MCF 10A (cell line): ENCODE measurements at places on chromosomes 2 and 18. TPM values are rescaled to one million over a fixed set of nuclear protein-coding genes. Genes with fewer than 3 reads are reported as not detected.

The GNLY gene
- not detected in 2 replicates for total RNA-seq

The ABCB11 gene
- total RNA-seq, result 0.05 TPM in 1 of 2 replicates, not detected in the other

The ITGB6 gene
- total RNA-seq, result 3.8 and 6.9 TPM in 2 replicates

The RAB27B gene
- 32.2 and 73.5 TPM in 2 replicates for total RNA-seq

The FAM168B gene
- total RNA-seq, result 159 and 172 TPM in 2 replicates

The PARD3B gene
- 8.4 and 11.6 TPM in 2 replicates for total RNA-seq

The SCYGR2 gene
- total RNA-seq, result not detected in 2 replicates

The GLB1L gene
- total RNA-seq, result 4.9 and 7.5 TPM in 2 replicates

The GRB14 gene
- total RNA-seq, result 1.5 and 2.0 TPM in 2 replicates

DNA sequence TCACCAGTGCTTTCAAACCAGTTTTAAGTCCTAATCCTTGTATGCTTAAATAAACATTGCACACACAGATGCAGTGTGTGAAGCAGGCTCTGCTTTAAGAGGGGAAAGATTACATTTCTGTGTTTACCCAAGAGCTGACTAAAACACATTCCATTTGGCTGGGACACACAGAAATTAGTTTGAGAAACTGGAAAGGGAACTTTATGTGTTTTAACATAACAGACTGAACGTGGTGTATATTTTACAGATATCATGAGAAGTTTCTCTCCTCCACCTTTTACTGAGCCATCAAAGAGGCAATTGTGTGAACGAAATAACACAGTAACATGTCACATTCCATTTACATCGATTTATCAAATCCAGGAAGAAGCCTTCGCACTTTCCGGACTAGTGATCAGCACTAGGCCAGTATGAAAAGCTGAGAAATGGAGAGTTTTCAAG lies 121.8 kb downstream of the MAIP1 start:
- peak; percentile 26 for DNase-seq
- H3K36me3 ChIP-seq, result no peaks in the 10 kb centered on the region
- H3K27me3 ChIP-seq, result no peaks in the 10 kb centered on the region
- H3K4me3 ChIP-seq, result no peak overlapping the region
- H3K27ac ChIP-seq, result no peak overlapping the region

DNA sequence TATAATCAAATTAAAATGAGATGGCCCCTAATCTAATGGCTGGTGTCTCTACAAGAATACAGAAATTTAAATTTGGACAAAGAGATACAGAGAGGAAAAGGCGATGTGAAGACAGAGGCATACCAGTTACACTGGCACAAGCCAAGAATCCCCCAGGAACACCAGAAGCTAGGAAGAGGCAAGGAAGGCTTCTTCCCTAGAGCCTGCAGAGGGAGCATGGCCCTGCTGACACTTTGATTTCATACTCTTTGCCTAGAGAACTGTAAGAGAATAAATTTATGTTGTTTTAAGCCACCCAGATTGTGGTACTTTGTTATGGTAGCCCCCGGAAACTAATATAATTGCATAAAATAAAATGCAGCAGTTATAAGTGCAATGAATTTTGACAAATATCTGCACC lies 671.4 kb downstream of the MBD2 start:
- no peak overlapping the region for H3K27ac ChIP-seq
- no peaks in the 10 kb centered on the region for H3K27me3 ChIP-seq
- no peaks in the 10 kb centered on the region for H3K36me3 ChIP-seq

DNA sequence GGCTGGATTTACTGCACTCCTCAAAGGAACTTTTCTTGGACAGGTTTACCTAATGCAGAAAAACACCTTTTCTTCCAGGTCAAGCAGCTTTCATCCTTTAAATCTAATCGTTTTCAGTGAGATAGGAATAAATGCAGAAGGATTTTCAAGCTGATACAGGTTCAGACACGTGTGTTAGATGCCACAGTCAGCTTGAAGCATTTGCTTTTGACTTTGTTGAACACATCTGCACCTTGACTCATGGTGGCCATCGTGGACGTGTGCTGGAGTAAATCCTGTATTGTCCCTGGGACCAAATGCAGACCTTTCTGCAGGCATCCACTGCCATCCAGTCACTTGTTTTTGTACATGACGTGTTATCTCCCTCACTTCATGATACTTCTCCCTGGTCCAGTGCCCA lies 61.9 kb downstream of the KLHL29 start:
- peaks cover 14% of the 10 kb centered on the region for H3K4me1 ChIP-seq
- no peaks in the 10 kb centered on the region for H3K27me3 ChIP-seq
- DNase-seq, result no peak
- H3K27ac ChIP-seq, result no peak overlapping the region
- peaks cover 10% of the 10 kb centered on the region for H3K36me3 ChIP-seq
- H3K4me3 ChIP-seq, result no peak overlapping the region

DNA sequence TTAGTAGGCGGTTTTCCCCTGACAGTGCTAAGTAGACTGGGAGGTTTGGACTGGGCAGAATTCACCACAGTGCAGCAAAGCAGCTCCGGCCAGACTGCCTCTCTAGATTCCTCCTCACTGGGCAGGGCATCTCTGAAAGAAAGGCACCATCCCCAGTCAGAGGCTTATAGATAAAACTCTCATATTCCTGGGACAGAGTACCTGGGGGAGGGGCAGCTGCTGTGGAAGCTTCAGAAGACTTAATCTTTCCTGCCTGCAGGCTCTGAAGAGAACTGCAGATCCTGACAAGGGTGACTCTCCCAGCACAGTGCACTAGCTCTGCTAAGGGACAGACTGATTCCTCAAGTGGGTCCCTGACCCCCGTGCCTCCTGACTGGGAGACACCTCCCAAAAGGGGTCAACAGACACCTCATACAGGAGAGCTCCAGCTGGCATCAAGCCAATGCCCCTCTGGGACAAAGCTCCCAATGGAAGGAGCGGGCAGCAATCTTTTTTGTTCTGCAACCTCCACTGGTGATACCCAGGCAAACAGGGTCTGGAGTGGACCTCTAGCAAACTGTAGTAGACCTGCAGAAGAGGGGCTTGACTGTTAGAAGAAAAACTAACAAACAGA lies 266.8 kb upstream of the CRIM1 start:
- no peaks in the 10 kb centered on the region for H3K4me1 ChIP-seq
- H3K27me3 ChIP-seq, result peaks cover 12% of the 10 kb centered on the region
- peaks cover 6% of the 10 kb centered on the region for H3K36me3 ChIP-seq
- no peak for DNase-seq
- no peak overlapping the region for H3K27ac ChIP-seq

- peaks cover 23% of the 10 kb centered on the region for H3K4me1 ChIP-seq
- H3K27me3 ChIP-seq, result no peaks in the 10 kb centered on the region
- peaks cover 5% of the 10 kb centered on the region for H3K36me3 ChIP-seq
- no peak overlapping the region for H3K27ac ChIP-seq
- H3K4me3 ChIP-seq, result no peak overlapping the region
These were observed 47.8 kb downstream of the CYP27C1 start for GRCh38 chr2:127172306-127172705.

DNA sequence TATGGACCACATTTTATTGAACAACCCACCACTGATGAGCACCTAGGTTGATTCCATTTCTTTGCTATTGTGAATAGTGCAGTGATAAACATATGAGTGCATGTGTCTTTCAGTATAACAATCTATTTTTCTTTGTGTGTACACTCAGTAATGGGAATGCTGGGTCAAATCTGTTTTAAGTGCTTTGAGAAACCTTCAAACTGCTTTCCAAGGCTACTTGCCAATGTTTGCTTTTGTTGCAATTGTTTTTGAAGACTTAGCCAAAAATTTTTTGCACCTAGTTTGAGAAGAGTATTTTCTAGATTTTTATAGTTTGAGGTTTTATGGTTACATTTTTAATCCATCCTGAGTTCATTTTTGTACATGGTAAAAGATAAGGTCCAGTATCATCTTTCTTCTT lies 587.4 kb upstream of the SETBP1 start:
- no peaks in the 10 kb centered on the region for H3K36me3 ChIP-seq
- H3K27ac ChIP-seq, result no peak overlapping the region
- H3K4me3 ChIP-seq, result no peak overlapping the region

- DNase-seq, result peak; percentile 69
- H3K4me3 ChIP-seq, result no peak overlapping the region
- H3K27ac ChIP-seq, result peak overlapping the region; percentile 57
- H3K36me3 ChIP-seq, result no peaks in the 10 kb centered on the region
- H3K27me3 ChIP-seq, result no peaks in the 10 kb centered on the region
These were observed 83.1 kb upstream of the KLF7 start for GRCh38 chr2:207248702-207249377.

GRCh38 chr2:226407135-226407534 lies 392.5 kb downstream of the IRS1 start:
- no peak overlapping the region for H3K27ac ChIP-seq
- no peaks in the 10 kb centered on the region for H3K36me3 ChIP-seq
- peaks cover 13% of the 10 kb centered on the region for H3K4me1 ChIP-seq

DNA sequence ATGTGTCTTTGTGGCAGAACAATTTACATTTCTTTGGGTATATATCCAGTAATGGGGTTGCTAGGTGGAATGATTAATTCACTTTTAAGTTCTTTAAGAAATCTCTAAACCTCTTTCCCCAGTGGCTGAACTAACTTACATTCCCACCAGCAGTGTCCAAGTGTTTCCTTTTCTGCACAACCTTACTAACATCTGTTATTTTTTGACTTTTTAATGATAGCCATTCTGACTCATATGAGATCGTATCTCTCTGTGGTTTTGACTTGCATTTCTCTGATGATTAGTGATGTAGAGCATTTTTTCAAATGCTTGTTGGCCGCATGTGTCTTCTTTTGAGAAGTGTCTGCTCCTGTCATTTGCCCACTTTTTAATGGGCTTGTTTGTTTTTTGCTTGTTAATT lies 43.1 kb upstream of the PTH2R start:
- DNase-seq, result peak; percentile 34
- H3K4me1 ChIP-seq, result peaks cover 24% of the 10 kb centered on the region
- peak overlapping the region; percentile 75 for H3K27ac ChIP-seq
- peaks cover 18% of the 10 kb centered on the region for H3K36me3 ChIP-seq
- no peaks in the 10 kb centered on the region for H3K27me3 ChIP-seq
- no peak overlapping the region for H3K4me3 ChIP-seq

GRCh38 chr18:40035966-40036365 lies 1919.1 kb upstream of the PIK3C3 start:
- no peak overlapping the region for H3K4me3 ChIP-seq
- H3K36me3 ChIP-seq, result no peaks in the 10 kb centered on the region
- no peaks in the 10 kb centered on the region for H3K27me3 ChIP-seq
- H3K4me1 ChIP-seq, result no peaks in the 10 kb centered on the region
- no peak for DNase-seq

GRCh38 chr2:225649274-225649673 lies 249.8 kb downstream of the NYAP2 start:
- H3K27me3 ChIP-seq, result no peaks in the 10 kb centered on the region
- H3K4me3 ChIP-seq, result no peak overlapping the region
- no peaks in the 10 kb centered on the region for H3K36me3 ChIP-seq
- H3K27ac ChIP-seq, result no peak overlapping the region

GRCh38 chr2:60948926-60949579 lies 67.7 kb downstream of the REL start:
- peaks cover 35% of the 10 kb centered on the region for H3K4me1 ChIP-seq
- H3K27ac ChIP-seq, result peak overlapping the region; percentile 89
- H3K36me3 ChIP-seq, result peaks cover 11% of the 10 kb centered on the region

GRCh38 chr2:211760103-211760502 lies 778.5 kb downstream of the ERBB4 start:
- H3K27me3 ChIP-seq, result peaks cover 65% of the 10 kb centered on the region
- H3K4me3 ChIP-seq, result no peak overlapping the region
- no peaks in the 10 kb centered on the region for H3K4me1 ChIP-seq
- DNase-seq, result no peak
- H3K27ac ChIP-seq, result no peak overlapping the region

DNA sequence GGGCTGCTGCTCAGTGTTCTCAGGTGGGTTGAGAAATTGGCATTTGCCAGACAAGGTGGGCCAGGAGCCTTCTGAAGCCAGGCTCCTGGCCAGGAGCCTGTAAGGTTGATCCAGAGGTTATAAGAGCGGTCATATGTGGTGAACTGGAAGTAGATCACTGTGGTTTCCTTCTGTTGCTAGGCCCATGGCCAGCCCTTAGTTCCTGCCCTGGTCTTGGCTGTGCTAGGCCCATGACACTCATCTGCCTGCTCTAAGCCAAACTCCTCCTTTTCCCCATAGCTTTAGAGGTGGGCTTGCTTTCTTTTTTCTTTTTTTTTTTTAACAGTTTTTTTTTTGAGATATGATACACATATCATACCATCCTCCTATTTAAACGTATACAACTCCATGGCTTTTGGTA lies 5.0 kb upstream of the MGAT5 start:
- peaks cover 6% of the 10 kb centered on the region for H3K36me3 ChIP-seq
- DNase-seq, result no peak
- H3K27me3 ChIP-seq, result no peaks in the 10 kb centered on the region
- no peak overlapping the region for H3K4me3 ChIP-seq
- peaks cover 16% of the 10 kb centered on the region for H3K4me1 ChIP-seq

DNA sequence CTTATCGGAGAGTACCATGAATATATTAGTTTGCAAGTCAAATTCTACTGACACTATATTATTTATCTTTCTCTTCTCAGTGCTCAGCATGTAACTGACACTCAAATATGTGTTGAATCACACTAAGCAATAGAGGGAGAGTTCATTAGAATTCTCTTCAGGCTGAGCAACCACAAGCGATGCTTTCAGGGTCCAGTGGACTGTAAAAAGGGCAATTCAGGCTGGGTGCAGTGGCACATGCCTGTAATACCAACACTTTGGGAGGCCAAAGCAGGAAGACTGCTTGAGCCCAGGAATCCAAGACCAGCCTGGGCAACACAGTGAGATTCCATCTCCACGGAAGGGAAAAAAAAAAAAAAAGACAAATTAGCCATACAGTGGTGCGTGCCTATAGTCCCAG lies 16.3 kb downstream of the PDE6D start:
- H3K36me3 ChIP-seq, result no peaks in the 10 kb centered on the region
- H3K27me3 ChIP-seq, result no peaks in the 10 kb centered on the region
- DNase-seq, result no peak
- no peak overlapping the region for H3K27ac ChIP-seq

GRCh38 chr2:219309278-219309677 lies at the start of gene PTPRN:
TSS of gene PTPRN (minus strand) at chr2:219309401. CDS start at chr2:219309332, 69 bp downstream.
- H3K36me3 ChIP-seq, result peaks cover 6% of the 10 kb centered on the region
- no peak within 1 kb of the TSS for H3K4me3 ChIP-seq
- H3K27me3 ChIP-seq, result peaks cover 49% of the 10 kb centered on the region
- no peaks in the 10 kb centered on the region for H3K4me1 ChIP-seq
- H3K27ac ChIP-seq, result no peak within 1 kb of the TSS

- H3K27me3 ChIP-seq, result no peaks in the 10 kb centered on the region
- no peak for DNase-seq
- no peak overlapping the region for H3K27ac ChIP-seq
- no peaks in the 10 kb centered on the region for H3K36me3 ChIP-seq
- no peaks in the 10 kb centered on the region for H3K4me1 ChIP-seq
These were observed 186.1 kb downstream of the ADCYAP1 start for GRCh38 chr18:1090758-1091157.

GRCh38 chr2:201186982-201187381 lies 4.0 kb downstream of the CASP10 start:
- H3K4me1 ChIP-seq, result peaks cover 5% of the 10 kb centered on the region
- no peaks in the 10 kb centered on the region for H3K36me3 ChIP-seq
- no peak for DNase-seq
- no peak overlapping the region for H3K27ac ChIP-seq

GRCh38 chr2:100250645-100251044 lies 71.7 kb downstream of the LONRF2 start:
- no peak overlapping the region for H3K27ac ChIP-seq
- DNase-seq, result no peak
- H3K4me1 ChIP-seq, result no peaks in the 10 kb centered on the region
- H3K36me3 ChIP-seq, result no peaks in the 10 kb centered on the region

- peaks cover 2% of the 10 kb centered on the region for H3K4me1 ChIP-seq
- peak; percentile 36 for DNase-seq
- no peaks in the 10 kb centered on the region for H3K27me3 ChIP-seq
- H3K4me3 ChIP-seq, result no peak overlapping the region
These were observed 190.7 kb downstream of the MTCL1 start for GRCh38 chr18:8895987-8896619.

- H3K27ac ChIP-seq, result no peak overlapping the region
- no peaks in the 10 kb centered on the region for H3K27me3 ChIP-seq
- no peaks in the 10 kb centered on the region for H3K4me1 ChIP-seq
- DNase-seq, result no peak
These were observed 62.4 kb upstream of the ATG16L1 start for GRCh38 chr2:233189025-233189424.
